Esophagus squamous epithelium (tissue), 5 donors: ENCODE measurements at places on chromosomes 4 and X.

DNA sequence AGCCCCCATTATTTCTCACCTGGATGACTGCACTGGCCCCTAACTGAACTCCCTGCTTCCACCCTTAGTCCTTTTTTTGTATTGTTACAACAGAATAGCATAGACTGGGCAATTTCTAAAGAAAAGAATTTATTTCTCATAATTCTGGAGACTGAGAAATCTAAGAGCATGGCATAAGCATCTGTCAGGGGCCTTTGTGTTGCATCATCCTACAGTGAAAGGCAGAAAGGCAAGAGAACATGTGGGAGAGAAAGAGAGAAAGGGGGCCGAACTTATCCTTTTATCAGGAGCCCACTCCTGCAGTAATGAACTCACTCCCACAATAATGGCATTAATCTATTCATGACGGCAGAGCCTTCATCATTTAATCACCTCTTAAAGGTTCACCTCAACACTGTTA lies 122.1 kb downstream of the EFNB1 start:
- DNase-seq = no peak

DNA sequence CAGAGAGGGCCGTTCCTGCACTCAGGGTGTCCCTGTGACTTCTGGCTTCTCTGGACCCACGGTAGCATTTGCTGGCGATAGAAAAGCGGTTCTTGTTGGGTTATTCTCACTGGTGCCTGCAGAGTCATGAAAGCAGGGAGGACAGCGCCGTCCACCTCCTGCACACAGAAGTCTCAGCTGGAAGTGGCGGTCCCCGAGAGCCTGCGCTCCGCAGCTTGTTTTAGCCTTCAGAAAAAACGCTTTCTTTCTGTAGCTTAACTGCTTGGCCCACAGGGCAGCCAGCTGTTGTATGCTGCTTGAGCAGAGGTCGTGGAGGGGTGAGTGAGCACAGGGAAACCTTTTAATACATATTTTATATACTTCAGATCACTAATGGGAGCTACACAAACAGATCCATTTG lies 400.7 kb upstream of the FAT1 start:
- no peak for DNase-seq

DNA sequence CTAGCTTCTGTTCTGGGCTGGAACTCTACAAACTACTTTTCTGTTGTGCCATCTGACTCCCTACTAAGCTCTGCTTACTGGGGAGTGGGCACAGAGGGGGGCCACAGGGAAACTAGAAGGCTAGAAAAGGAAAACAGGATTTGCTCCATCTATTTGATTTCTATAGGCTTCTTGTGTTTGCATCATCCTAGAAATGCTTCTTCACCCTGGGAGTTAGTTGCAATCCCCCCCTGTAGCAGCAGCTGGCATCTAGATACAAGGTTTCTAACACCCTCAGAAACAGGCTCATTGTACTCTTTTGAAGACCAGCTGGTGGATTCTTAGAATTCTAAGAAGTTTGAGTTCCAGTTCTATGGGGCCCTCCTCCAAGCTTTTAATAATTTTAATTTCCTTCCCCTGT lies 213.4 kb downstream of the TMA16 start:
- no peak for DNase-seq

DNA sequence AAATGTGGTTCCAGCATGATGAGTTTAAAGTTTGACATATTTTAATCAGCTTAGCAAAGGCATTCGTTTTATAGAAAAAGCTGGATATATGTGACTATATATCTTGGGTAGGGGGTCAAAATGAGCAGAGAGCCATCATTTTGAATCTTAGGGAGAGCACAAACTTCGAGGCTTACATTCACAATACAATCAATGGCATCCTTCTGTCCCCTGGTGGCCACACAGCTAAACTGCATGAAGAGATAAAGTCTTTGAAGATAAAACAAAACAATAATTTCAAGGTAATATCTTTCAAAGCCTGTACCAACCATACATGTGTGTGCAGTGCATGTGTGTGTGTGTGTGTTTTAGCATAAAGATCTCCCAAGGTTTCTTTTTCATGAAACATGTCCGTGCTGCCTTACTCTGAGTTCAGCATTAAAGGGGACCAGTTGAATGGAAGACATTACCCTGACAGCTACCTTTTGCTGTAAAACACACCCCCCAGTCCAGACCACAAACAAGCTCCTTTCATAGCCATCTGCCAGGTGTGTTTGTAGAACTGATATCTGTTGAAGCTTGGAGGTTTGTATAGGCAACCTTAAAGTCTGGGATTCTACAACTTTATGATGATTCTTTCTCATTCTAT lies 22.0 kb downstream of the DYNLT3 start:
- no peak for DNase-seq

GRCh38 chr4:78186597-78187543 lies 129.7 kb downstream of the FRAS1 start:
- no peak for DNase-seq

- DNase-seq = no peak
Observed at GRCh38 chr4:182975806-182976205, 58.6 kb upstream of the DCTD start.

- DNase-seq = no peak
Observed at GRCh38 chr4:33883111-33883510, 2361.2 kb downstream of the ARAP2 start.

GRCh38 chr4:100848841-100849240 lies 331.0 kb upstream of the EMCN start:
- no peak for DNase-seq

- no peak for DNase-seq
Observed at GRCh38 chr4:45778514-45778913, 345.3 kb downstream of the GABRG1 start.

DNA sequence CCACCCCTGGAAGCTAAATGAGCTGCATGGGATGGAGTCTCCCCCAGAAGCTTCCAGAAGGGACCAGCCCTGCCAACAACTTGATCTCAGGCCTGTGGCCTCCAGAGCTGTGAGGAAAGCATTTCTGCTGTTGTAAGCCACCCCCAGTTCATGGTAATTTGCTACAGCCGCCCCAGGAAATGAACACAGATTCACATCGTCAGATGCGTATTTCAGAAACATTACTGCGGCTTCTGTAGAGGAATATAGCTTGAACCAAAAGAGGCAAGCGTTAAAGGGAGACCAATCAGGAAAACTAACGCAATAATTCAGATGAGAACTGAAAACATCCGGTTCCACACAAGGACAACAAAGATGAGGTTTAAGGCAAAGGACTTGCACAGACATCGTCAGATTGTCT lies 128.4 kb upstream of the TBL1X start:
- DNase-seq = no peak

- no peak for DNase-seq
Observed at GRCh38 chr4:184655889-184656869, 6.6 kb downstream of the PRIMPOL start.

- no peak for DNase-seq
Observed at GRCh38 chr4:52645300-52645699, 13.8 kb downstream of the USP46 start.

GRCh38 chr4:70559211-70559830 lies 32.7 kb upstream of the AMBN start:
- DNase-seq = no peak

- no peak for DNase-seq
Observed at GRCh38 chr4:147789596-147789995, 57.7 kb downstream of the ARHGAP10 start.

GRCh38 chrX:101057093-101057714 lies 5.3 kb upstream of the TRMT2B start:
- DNase-seq = no peak

- no peak for DNase-seq
Observed at GRCh38 chr4:78645853-78646757, 94.5 kb downstream of the ANXA3 start.

- DNase-seq = no peak
Observed at GRCh38 chrX:106039920-106040319, 1.4 kb upstream of the SERPINA7 start.

GRCh38 chrX:18833071-18833731 lies 125.8 kb downstream of the PPEF1 start:
- no peak for DNase-seq

DNA sequence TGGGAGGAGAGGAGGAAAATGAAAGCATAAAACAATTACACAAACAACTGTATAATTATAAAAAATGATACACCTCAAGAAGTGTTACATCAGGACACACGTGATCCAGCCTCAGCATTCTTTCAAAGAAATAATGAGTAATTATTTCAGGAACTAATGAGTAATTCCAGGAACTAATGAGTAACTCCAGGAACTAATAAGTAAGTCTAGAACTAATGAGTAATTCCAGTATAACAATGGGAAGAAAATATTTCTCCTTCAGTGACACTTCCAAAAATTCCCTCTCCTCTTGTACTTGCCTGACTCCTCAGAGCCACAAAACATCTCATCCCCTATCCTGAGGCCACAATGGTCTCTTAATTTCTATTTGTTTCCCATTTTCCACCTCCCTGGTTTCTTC lies 63.5 kb upstream of the COL25A1 start:
- DNase-seq = no peak

- no peak for DNase-seq
Observed at GRCh38 chr4:138487670-138488069, 245.5 kb upstream of the SLC7A11 start.

DNA sequence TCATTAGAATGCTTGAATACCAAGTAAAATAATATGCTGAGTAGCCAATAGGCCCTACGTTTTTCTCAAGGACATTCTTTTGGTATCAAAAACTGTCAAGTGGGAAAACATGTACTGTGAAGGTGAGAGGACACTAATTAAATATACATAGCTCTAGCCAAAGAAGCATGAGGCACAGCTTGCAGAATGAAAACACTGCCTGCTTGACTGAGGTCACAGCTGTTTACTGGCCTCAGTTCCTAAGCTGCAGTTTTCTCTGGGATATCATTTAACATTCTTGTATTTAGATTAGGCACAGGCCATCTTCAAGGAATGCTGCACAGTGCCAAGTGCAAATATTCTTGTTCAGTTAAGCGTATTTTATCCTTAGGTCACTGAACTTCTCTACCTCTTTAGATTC lies 78.6 kb downstream of the NAP1L3 start:
- no peak for DNase-seq

DNA sequence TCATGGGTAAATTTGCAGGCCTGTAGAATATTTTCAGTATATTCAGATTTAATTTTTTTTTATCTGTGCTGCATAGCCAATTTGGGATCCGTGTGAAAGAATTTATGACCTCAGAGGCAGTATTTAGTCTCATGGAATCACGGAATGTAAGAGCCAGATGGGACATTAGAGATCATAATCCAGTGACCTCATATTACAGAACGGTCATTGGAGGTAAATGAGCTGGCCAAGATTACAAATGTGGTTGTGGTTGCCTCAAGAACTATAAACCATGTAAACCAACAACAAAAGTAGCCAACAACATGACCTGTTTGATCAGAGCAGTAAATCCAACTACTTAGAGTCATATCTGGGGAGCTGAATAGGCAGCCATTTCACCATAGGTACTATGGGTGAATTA lies 71.6 kb downstream of the AMOT start:
- DNase-seq = no peak

DNA sequence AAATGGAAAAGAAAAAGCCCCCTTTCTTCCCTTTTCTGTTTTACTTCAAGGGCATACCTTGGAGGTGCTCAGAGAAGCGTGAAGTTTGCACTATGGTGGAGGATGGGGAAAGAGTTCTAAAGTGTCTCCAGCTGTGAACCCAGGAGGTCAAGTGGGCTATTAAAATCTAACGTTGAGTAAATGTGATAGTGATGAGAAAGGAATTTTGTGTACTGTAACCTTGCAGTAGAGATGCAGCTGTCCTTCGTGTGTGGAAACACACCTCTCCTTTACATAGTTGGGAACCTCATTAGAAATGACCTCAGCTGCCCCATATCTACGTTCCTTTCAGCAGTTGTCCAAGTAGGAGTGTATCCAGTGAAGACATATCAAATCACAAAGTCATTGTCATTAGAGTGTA lies 26.5 kb downstream of the ADH5 start:
- DNase-seq = no peak

- no peak for DNase-seq
Observed at GRCh38 chrX:66232296-66232695, 68.2 kb downstream of the HEPH start.

GRCh38 chr4:133324491-133324890 lies 175.4 kb downstream of the PCDH10 start:
- no peak for DNase-seq

DNA sequence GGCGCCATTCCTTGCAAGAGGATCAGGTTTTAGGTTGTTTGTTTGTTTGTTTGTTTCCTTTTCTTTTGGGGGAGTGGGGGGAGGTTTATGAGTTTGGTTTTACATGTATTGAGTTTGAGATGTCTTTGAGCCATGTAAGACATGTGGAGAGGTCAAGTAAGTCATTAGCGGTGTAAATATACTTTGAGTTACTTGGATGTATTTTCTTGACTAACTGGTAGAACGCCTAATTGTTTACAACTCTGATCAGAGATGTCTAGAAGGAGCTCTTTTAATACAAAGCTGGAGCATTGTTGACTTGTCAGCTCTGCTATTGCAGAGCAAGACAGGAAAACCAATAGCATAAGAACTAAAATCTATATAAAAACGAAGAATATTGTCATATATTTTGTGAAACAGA lies 57.1 kb downstream of the ANXA3 start:
- no peak for DNase-seq

DNA sequence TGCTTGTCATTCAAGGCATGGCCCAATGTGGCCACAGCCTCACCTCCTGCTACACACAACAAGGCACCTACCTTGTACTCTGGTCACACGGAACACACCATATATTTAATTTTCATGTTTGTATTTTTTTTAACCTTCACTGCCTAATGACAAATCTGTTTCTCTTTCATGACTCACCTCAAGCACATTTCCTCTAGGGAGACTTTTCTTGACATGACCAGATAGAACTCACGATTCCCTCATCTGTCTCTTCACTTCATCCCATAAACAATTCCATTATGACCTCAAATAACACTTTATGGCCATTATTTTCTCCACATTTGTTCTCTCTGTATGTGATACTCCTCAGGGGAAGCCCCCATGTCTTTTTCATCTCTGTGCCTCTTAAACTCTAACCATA lies 11.1 kb downstream of the DRP2 start:
- DNase-seq = no peak

DNA sequence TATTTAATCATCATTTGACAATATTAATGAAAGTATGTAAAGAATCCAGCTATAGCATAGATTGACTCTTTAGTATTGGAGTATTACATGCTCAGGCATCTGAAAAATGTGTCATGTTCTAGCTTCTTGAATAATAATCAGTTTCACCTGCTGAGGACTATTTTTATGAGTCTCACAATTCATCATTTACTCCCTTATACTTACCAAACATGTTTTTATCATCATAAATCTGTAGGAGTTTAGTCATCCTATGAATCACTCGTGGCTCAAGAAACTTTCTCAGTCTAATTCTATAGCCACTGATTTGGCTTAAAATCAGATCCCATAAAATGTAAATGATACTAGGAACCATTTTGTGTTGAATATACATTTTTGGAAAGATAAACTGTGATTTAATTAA lies 1616.1 kb downstream of the C4orf33 start:
- no peak for DNase-seq

DNA sequence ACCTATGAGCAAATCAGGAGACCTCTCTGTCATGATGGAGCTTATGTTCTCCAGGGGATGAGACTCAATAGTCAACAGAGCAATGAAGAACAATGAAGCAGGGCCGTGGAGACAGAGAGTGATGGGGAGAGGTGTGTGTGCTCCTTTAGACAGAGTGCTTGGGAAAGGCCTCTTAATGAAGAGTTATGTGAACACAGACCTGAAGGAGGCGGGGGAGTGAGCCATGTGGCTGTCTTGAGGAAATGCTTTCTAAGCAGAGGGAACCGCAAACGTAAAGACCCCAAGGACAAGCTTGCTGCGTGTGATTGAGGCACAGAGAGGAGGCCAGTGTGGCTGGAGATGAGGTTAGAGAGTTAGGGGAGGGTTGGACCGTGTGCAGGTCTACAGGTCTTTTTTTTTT lies 53.1 kb downstream of the CHRNA9 start:
- no peak for DNase-seq
